ENCODE measurements at places on chromosomes 5 and 9.

- DNase-seq, result no peak
Measured at GRCh38 chr5:5370059-5370774, 52.3 kb upstream of the ICE1 start.

DNA sequence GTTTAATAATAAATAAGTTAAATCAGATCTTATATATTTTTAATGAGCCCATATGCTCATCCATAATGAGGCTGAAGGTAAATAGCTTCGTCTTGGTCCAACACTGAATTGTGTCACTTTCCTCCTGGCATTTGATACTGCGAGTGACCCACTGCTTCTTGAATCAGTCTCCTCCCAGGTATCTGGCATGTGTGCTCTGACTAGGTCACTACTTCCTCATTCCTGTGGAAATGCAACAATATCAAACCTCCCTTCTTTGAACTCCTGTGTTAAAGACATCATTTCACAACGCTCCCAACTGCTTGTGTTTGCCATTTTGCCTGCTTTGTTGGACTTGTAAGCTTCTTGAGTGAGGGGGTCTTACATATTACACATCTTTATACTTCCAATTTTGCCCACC, 157.7 kb downstream of the SLC24A2 start:
- no peak for DNase-seq

DNA sequence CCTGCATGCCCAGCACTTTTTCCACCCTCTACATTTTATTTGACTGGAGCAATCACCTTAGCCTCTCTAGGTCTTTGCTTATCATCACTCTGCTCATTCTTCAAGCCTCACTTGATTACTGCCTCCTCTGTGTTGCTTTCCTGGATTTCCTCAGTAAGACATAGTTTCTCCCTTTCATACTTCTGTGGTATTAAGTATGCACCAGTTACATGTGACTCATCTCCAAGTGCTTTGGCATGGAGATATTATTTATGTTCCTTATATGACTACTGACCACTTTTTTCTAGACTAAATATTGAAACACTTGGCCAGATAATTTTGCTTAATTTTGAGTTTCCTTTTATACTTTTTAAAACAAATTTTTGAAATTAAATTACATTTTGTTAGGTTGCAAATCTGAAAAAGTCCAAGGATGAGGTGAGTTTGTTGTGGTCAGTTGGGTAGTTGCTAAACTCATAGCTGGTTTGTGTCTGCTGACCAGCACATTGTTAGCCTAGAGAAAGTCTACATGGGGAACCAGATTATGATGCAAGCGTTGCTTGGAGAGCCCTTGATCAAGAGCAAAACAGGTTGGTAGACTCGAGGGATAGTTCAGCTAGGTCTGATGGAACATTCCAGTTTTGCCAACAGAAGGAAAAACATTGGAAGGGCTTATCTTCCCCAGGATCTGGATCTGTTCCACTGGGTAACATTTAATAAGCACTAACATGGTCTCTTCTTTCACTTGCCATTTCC, 140.2 kb downstream of the TMC1 start:
- no peak for DNase-seq

DNA sequence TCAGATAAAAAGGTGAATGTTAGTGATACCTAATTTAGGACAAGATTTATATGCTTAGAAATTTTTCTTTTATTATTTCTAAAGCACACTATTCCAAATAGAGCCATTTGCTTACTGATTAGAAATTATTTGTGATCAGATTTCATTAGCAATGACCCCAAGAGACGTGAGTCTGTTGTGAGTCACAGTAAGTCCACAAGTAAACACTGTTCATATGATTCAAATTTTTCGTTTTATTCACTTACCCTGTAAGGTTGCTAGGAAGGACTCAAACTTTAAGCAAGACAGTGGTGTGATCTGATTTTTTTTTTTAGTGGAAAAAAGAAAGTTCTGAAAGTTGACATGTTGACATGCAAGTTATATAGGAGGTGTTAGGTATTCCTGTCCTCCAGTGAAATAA, 1.2 kb downstream of the CARD6 start:
- no peak for DNase-seq

- DNase-seq, result no peak
Measured at GRCh38 chr5:38772471-38772870, 73.3 kb upstream of the OSMR start.

DNA sequence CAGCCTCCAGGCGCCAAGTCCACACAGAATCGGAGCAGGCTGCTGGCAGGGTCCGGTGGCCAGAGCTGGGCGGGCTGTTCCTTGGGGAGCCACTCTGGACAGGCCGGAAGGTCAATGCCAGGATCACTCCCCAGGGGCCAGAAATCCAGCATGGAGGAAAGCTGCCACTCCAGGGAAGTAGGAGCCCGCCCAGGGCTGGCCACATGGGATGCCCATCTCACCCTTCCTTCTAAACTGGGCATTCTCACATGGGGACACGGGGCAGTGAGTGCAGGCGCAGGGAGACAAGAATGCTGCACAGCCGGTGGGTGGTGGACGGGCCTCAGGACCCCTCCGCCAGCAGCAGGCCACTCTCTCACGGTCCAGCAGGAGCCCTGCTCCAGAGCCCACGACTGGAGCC, 58.2 kb downstream of the ADAMTS2 start:
- no peak for DNase-seq

DNA sequence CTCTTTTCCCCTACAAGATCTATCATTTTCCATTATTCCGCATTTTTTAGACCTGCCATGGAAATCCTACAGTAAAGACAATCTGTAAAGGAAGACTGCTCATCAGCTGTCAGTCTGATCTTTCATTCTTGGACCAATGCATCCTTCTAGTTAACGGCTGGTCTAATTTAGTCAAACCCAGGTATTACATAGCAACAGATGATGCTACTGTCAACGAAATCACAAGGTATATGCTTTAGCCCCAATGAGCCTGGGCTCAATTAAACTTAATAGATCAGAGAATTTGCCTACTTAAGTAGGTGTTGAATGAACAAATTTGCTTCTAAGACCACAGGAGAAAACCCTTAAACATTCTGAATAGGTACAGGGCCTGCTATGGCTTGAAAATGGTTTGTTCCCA, 207.0 kb downstream of the TSSK1B start:
- no peak for DNase-seq

GRCh38 chr5:72028382-72028781, 78.9 kb upstream of the MAP1B start:
- no peak for DNase-seq

DNA sequence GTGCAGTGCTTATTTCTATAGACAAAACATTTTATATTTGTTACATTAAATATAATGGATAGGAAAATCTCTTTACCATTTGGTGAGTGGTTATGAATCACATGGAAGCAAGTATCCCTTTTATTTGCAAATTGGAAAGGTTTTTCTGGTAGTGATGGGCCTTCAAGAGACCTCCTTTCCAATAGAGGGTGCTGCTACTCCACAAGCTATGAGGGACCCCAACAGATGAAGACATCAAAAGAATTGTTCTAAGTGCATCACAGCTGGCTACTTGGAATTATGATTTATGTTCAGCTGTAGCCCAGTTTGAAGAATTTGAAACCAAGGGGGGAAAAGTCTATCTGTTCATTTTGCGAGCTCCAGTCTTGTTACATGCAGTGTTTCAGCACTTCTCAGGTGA, 493.7 kb upstream of the SGCD start:
- no peak for DNase-seq

GRCh38 chr9:89444274-89444673, 53.6 kb downstream of the SEMA4D start:
- DNase-seq, result no peak

DNA sequence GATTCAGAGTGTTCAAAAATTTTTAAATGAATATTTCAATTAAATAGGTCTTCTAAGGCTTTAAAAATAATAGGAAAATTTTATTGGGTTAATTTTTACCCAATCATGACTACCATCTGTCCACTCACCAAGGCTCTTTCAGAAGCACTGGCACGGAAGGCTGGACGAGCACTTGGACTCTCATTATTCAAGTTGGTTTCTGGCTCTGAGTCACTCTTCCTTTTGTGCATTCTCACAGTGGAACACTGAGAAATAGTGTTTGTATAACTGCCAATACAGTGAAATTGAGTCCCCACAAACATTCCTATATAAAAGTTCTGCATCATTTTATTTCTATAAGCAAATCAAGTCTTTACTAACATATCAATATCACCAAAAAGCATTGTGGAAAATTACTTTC, 1149.0 kb downstream of the EFNA5 start:
- DNase-seq, result peak; percentile 2

GRCh38 chr5:142275496-142275895, 49.3 kb downstream of the SPRY4 start:
- DNase-seq, result no peak

GRCh38 chr5:149658299-149658698, 71.8 kb upstream of the PPARGC1B start:
- DNase-seq, result no peak

- no peak for DNase-seq
Measured at GRCh38 chr5:91271999-91272398, 111.1 kb downstream of the ARRDC3 start.

GRCh38 chr9:133569121-133569785, 34.7 kb downstream of the ADAMTSL2 start:
- DNase-seq, result no peak

DNA sequence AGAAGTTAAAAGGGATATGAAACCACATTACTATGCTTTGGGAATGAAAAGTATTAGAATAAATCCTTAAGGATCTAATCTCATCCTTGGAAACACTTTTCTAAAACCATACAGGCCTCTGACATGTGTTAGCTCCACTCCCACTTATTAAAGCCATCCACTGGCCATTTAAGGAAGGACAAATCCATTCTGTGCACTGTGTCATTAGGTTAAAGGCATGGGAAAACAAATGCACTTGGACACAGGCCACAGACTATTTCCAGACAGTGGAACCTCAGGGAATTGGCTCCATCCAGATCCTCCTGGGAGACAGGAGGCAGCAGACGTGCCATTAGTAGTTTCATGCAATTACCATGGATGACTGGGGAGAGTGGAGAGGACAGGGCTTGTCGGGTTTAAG, 454.9 kb downstream of the ENC1 start:
- DNase-seq, result no peak

DNA sequence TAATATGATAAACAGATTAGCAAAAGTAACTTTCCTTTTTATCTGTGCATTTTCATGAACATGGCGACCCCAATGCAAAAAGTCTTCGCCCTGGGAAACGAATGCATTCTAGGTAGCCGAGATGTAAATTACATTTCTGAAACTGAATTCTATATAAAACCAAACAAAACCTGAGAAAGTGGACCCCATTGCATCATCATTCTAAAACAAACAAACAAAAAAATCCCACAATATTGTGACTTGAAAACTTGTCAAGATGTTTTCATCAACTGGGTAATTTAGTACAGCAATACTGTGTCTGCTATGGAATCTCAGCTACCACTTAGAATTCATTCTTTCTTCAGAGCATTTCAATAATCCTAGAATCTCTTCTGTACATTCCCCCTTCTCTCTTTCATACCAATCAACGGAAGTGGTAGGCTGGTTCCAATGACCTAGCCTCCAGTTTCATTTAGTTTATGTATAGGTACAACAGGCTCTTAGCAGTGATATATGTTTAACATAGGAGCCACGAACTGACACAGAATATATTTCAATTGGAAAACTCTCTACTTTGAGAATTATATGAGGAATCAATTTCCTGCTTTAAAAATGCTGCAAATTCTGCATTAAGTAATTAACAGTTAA, 85.6 kb downstream of the FBXW11 start:
- DNase-seq, result no peak

DNA sequence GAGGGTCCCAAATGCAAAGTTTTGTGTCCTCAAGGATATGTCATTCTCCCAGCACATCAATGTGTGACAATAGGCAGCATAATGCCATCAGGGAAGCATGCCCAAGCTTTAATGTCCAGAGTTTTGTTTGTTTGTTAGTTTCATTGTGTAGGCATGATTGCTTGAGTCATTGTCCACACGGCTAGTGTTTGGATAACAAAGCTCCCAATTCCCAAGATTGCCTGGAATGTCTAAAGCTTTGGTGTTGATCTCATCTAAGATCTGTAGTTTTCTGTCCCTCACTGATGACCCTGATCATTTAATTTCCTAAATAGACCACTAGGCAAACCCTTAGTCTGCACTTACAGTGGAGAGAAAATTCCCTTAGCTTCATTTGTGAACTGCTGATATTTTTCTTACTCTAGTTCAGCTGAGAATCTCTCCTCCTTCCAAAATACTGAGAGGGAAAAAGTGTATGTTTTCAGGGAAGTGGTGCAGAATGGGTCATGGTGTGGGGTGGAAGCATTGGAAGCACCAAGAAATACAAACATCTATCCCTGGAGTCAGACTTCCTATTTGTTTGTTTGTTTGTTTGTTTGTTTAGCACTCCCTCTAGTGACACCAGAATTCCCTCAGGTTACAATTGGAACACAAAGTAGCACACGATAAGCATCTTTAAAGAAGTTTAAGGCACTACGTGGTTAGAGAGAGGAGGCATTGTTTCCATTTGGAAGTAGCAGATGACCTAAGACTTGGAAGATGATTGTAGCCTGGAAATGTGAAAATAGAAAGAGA, 127.1 kb downstream of the PRDM6 start:
- no peak for DNase-seq

GRCh38 chr9:10744669-10745068, 131.9 kb upstream of the PTPRD start:
- DNase-seq, result no peak

GRCh38 chr5:79961716-79962574, 29.1 kb downstream of the MTX3 start:
- DNase-seq, result no peak

DNA sequence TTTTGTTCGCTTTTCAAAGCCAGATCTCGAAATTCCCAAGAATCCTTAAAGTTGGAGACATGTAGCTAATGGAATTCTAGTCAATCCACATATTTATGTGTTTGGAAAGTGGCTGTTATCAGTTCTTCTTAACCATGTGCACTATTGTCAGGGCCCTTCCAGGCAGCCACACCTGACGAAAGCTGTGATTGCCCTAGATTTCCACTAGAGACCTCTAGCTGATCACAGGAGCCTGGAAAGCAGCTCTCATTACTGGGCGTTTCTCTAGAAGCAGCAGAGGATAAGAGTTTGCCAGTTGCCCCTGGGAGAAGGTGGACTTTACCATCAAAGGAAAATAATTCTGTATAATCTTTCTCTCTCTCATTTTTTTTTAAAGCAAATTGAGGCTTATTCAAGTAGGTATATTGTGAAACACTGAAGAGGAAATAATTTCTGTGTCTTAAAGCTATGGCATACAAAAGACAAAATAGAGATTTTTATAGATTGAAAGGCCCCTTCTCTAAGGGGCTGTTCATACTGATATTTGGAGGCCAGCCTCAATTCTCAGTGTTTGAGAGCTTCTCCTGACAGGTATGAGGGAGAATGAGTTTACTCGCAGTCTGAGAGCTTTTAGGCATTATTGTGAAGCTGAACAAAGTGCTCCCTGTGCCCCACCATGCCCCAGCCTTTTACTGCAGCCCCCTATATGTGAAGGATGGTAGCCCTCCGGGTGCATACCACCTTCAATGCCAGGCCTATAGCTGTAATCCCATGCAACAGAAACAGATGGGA, 405.4 kb upstream of the ACTBL2 start:
- no peak for DNase-seq

DNA sequence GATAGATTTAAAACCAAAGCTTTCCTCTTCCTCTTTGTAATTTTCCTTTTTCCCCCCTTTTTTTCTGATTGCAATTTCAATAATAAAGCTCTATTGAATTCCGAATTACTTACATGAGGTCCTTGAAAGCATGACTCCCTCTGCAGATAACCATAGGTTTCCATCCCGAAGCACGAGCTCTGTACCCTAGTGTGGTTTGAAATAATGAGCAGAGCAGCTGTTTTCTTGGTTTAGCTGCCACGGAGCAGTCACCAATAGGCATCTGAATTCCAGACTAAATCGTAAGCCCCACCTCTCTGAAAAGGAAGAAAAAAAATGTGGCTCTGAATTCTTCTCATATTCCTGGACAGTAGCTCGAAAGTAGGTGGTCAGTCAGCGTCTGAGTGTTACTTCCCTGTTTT, 18.5 kb upstream of the GNE start:
- DNase-seq, result no peak
